ENCODE measurements at places on chromosomes 2 and 18. TPM values are rescaled to one million over a fixed set of nuclear protein-coding genes. Genes with fewer than 3 reads are reported as not detected.

FAM98A gene
- total RNA-seq = 94.1 TPM

DNA sequence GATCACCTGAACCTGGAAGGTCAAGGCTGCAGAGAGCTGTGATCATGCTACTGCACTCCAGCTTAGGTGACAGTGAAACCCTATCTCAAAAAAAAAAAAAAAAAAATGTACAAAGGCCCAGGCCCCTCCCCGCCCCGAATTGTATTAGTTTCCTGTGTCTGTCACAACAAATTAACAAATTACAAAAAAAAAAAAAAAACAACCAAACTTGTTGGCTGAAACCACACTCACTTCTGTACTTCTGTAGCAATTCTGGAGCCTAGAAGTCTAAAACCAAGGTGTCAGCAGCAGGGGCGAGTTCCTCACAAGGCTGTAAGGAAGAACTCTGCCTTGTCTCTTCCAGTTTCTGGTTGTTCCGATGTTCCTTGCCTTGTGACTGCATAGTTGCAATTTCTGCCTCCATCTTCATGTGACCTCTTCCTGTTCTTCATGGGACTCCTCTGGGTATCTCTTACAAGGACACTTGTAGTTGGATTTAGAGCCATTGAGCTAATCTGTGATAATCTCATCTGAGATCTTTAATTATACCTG, 100.8 kb upstream of the ZSWIM2 start:
- H3K27me3 ChIP-seq = no peaks in the 10 kb centered on the region
- no peak for DNase-seq
- peaks cover 3% of the 10 kb centered on the region for H3K4me1 ChIP-seq
- H3K4me3 ChIP-seq = no peak overlapping the region
- H3K27ac ChIP-seq = no peak overlapping the region

FN1 gene
- total RNA-seq = 17,010 TPM

DNA sequence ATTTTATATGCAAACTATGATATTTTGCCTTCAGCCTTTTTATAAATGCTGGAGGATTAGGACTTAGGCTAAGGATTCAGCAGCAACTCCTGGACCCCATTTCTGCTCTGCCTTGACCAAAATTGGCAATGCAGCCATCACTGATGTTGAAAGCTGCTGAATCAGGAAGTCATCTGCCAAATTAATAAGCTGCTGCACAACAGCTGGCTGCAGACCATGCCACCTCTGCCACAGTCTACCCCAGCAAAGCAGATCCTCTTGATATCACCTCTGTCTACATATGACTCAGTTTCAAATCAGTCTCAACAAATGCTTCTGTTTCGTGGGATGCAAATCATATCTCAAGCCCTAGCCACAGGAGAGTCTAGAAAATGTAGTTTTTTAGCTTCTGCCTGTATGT, 7.1 kb upstream of the SOS1 start:
- H3K36me3 ChIP-seq = no peaks in the 10 kb centered on the region
- no peak for DNase-seq
- H3K4me1 ChIP-seq = peaks cover 6% of the 10 kb centered on the region
- H3K27ac ChIP-seq = no peak overlapping the region
- no peak overlapping the region for H3K4me3 ChIP-seq
- no peaks in the 10 kb centered on the region for H3K27me3 ChIP-seq
